ENCODE measurements at places on chromosomes 16 and 17.

GRCh38 chr16:11151885-11152629 is 103.9 kb downstream of the SOCS1 start:
- no peak for DNase-seq

GRCh38 chr17:36899250-36900159 is 37.8 kb upstream of the LHX1 start:
- DNase-seq: no peak

DNA sequence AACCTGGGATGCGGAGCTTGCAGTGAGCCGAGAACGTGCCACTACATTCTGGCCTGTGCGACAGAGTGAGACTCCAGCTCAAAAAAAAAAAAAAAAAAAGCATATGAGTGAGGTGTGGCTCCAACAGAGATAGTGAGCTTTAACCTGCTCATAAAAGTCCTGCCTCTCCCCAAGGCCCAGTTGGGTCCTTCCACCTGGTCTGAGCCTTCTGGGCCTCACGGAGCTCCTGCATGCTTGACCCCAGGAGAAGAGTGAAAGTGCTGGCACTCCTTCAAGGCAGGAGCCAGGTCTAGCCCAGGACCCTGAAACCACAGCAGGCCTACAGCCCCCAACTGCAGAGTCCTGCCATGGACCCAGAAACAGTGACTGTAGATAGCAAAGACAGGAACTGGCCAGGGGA is 17.7 kb downstream of the HSD11B2 start:
- no peak for DNase-seq

- DNase-seq: no peak
Measured at GRCh38 chr16:27195076-27195741, 8.1 kb upstream of the KDM8 start.

GRCh38 chr17:36183001-36183971 is 6.8 kb upstream of the TBC1D3B start:
- DNase-seq: no peak

- DNase-seq: no peak
Measured at GRCh38 chr16:4663777-4664465, 29.4 kb upstream of the NUDT16L1 start.

DNA sequence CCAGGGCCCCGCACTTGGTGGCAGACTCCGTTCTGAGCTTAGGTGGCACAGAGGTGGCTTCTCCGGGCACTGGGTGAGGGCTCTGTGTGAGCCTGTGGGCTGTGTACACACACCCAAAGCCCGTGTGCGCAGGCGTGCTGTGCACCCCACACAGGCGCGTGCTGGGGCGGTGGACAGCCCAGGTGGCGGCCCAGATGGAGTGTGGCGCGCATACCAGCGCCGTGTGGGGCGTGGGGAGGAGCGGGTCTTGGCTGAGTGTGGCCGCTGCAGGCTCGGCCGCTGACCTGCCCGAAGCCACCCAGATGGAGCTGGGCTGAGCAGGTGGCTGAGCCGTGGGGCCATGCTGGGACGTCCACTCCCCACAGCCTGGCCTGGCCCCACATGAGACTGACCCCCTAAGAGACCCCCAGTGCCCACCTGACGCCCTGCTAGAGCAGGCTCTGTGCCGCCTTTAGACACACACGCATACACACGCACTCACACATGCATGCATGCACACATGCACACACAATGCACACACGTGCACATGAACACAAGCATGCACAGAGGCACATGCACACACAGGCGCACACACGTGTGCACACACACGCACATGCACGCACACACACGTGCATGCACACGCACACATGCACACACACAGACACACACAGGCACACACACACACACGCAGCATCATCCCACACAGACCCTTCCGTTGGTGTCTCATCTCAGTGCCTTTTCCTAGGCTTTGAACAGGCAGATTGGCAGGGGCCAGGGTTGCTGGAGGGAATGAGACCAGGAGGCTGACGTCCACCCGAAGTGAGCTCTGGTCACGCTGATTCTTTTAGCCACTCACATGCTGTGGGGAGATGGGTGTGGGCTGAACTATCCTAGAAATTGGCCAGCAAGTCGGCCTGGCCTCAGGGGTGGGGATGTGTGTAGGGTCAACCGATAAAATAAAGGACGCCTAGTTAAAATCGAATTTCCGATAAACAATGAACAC is 2.1 kb downstream of the PRR35 start:
- no peak for DNase-seq
